Esophagus muscularis mucosa (tissue), 4 donors: ENCODE measurements at places on chromosomes 7 and 10. TPM values are rescaled to one million over a fixed set of nuclear protein-coding genes. Genes with fewer than 3 reads are reported as not detected.

The ODAD2 gene
- total RNA-seq, result 0.39 TPM

DNA sequence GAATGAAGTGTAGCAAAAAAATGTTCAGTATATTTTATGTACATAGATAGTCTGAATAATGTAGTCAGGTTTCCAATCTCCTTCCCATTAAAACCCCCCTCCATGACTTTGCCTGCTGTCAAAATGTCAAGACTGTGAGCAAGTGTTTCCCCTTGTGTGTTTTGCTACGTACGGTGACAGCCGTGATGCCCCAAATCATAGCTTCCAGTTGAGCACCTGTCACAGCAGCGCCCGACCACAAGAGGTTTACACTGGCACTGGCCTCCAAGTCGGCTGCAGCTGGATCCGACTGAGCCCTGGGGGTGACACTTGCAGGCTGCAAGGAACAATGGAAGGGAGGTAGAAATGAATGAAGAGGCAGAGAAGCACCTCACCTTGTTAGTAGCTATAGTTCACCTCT lies 62.3 kb downstream of the LAMB4 start:
- H3K27ac ChIP-seq, result no peak overlapping the region
- no peaks in the 10 kb centered on the region for H3K36me3 ChIP-seq
- DNase-seq, result no peak
- no peaks in the 10 kb centered on the region for H3K27me3 ChIP-seq
- no peaks in the 10 kb centered on the region for H3K4me1 ChIP-seq

- peaks cover 89% of the 10 kb centered on the region for H3K36me3 ChIP-seq
- H3K4me3 ChIP-seq, result no peak overlapping the region
- no peak overlapping the region for H3K27ac ChIP-seq
- no peaks in the 10 kb centered on the region for H3K27me3 ChIP-seq
Measured at GRCh38 chr7:104196161-104196560, 11.7 kb downstream of the ORC5 start.

DNA sequence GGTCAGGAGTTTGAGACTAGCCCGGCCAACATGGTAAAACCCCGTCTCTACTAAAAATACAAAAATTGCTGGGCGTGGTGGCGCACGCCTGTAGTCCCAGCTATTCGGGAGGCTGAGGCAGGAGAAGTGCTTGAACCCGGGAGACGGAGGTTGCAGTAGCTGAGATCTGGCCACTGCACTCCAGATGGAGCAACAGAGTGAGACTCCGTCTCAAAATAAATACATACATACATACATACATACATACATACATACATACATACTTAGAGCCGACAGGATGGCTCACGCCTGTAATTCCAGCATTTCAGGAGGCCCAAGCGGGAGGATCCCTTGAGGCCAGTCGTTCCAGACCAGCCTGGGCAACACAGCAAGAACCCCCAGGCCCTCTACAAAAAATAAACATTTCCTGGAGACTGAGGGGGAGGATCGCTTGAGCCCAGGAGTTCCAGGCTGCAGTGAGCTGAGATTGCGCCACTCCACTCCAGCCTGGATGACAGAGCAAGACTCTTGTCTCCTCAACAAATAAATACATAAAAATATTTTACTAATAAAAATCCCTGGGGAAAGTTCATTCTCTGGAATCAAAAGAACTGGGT lies 90.9 kb upstream of the TNRC18 start:
- no peak for DNase-seq
- H3K4me1 ChIP-seq, result peaks cover 15% of the 10 kb centered on the region
- H3K36me3 ChIP-seq, result no peaks in the 10 kb centered on the region
- H3K4me3 ChIP-seq, result peak overlapping the region; percentile 72

- H3K36me3 ChIP-seq, result no peaks in the 10 kb centered on the region
- H3K4me3 ChIP-seq, result no peak overlapping the region
- H3K4me1 ChIP-seq, result peaks cover 8% of the 10 kb centered on the region
- peak; percentile 81 for DNase-seq
- H3K27ac ChIP-seq, result no peak overlapping the region
Measured at GRCh38 chr10:5968037-5968680, 9.2 kb downstream of the IL15RA start.

DNA sequence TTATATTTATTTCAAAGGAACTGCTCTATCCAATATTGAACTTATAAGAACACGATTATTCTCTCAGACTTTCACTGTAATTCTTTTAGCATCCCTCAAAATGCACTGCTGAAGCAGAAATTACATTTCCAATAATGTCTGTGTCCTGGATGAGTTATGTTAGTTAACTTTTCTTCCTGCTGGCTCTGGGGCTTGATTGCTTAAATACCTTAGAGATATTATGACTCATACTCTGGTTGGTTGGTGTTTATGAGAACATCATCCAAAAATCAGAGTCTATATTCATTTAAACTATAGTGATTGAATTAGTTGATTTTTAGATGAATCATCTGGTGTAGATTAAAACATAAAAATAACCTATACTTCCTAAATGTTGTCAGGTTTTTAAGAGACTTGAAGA lies 246.3 kb upstream of the VWC2 start:
- no peaks in the 10 kb centered on the region for H3K36me3 ChIP-seq
- H3K4me3 ChIP-seq, result no peak overlapping the region
- H3K27ac ChIP-seq, result no peak overlapping the region
- H3K27me3 ChIP-seq, result no peaks in the 10 kb centered on the region
- H3K4me1 ChIP-seq, result no peaks in the 10 kb centered on the region
